Stomach (tissue), 19 donors: ENCODE measurements at places on chromosomes 4 and X. TPM values are rescaled to one million over a fixed set of nuclear protein-coding genes. Genes with fewer than 3 reads are reported as not detected.
A peak's percentile ranks its signal among the peaks of the same experiment; 100 is the strongest.

DNA sequence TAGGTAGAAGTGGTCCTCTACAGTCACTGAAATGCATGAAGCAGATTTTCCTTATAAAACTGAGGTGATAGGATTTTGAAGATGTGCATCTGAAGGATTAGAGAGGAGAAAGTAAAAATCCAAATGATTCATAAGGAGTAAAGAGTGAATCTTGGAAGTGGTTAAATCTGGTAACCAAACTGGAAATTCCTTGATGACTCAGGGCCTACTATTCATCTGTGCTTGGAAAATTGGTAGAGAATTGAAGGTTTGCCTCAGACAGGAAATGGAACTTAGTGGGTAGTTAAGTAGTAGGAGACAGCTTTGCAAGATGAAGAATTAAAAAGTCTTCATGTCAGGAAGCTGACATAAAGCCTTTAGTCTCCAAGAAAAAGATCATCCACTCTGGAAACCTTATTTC is 368.9 kb upstream of the CTSO start:
- H3K36me3 ChIP-seq: no peaks in the 10 kb centered on the region
- H3K4me3 ChIP-seq: no peak overlapping the region
- no peak for DNase-seq
- H3K27ac ChIP-seq: no peak overlapping the region
- no peaks in the 10 kb centered on the region for H3K27me3 ChIP-seq
- no peaks in the 10 kb centered on the region for H3K4me1 ChIP-seq

- no peak overlapping the region for H3K27ac ChIP-seq
- H3K27me3 ChIP-seq: no peaks in the 10 kb centered on the region
- no peak overlapping the region for H3K4me3 ChIP-seq
- DNase-seq: peak; percentile 53
- no peaks in the 10 kb centered on the region for H3K36me3 ChIP-seq
Measured at GRCh38 chr4:30537456-30537855, 182.7 kb upstream of the PCDH7 start.

DNA sequence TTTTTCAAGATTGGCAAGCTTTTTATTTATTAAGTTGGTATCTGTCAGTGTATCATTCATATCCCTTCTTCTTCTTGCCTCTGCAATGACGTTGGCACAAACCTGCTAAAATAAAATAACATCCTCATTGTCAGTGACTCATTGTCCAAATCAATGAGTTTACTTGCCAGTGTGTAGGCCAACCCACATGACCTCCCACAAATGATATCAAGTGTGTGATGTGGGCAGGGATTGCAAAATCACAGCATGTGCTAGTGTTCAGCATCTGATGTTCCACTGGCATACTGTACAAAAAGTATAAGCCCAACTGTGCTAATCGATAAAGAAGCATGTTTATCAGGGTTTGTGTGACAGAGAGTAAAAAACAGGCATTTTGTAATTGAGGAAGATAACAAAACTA is 25.5 kb downstream of the GPAT3 start:
- no peaks in the 10 kb centered on the region for H3K36me3 ChIP-seq
- H3K27me3 ChIP-seq: no peaks in the 10 kb centered on the region
- H3K4me1 ChIP-seq: no peaks in the 10 kb centered on the region

DNA sequence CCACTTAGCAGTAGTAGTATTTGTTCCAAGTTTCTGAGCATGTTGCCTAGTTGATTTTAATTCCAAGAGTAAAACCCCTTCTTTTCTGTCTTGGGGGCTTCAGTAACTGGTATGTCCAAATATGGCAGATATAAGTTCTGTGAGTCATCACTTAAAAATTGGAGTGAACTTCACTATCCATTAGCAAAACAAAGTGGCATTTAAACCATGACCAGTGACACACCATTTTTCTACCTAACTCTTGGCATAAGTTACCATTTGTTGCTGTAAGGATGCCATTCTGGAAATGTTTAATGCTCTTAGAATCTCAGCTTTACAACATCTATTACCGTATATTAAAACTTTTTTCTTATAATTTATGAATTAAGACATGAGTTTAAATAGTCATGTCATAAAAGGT is 102.0 kb downstream of the CBR4 start:
- H3K27me3 ChIP-seq: no peaks in the 10 kb centered on the region
- H3K4me3 ChIP-seq: no peak overlapping the region
- peaks cover 79% of the 10 kb centered on the region for H3K36me3 ChIP-seq
- peak overlapping the region; percentile 56 for H3K27ac ChIP-seq
- no peaks in the 10 kb centered on the region for H3K4me1 ChIP-seq
- DNase-seq: no peak

- no peak for DNase-seq
- H3K27ac ChIP-seq: peak overlapping the region; percentile 36
- H3K4me1 ChIP-seq: peaks cover 25% of the 10 kb centered on the region
- H3K27me3 ChIP-seq: peaks cover 8% of the 10 kb centered on the region
- H3K36me3 ChIP-seq: no peaks in the 10 kb centered on the region
- H3K4me3 ChIP-seq: peak overlapping the region; percentile 55
Measured at GRCh38 chr4:1793940-1794808, 1.1 kb downstream of the FGFR3 start.

- DNase-seq: no peak
- H3K27ac ChIP-seq: no peak overlapping the region
- H3K4me3 ChIP-seq: no peak overlapping the region
- no peaks in the 10 kb centered on the region for H3K36me3 ChIP-seq
- no peaks in the 10 kb centered on the region for H3K27me3 ChIP-seq
Measured at GRCh38 chrX:29225670-29226069, 638.4 kb downstream of the IL1RAPL1 start.

GRCh38 chr4:101074326-101074725 is 273.0 kb downstream of the PPP3CA start:
- H3K27me3 ChIP-seq: no peaks in the 10 kb centered on the region
- no peak for DNase-seq
- no peak overlapping the region for H3K4me3 ChIP-seq
- H3K27ac ChIP-seq: no peak overlapping the region
- no peaks in the 10 kb centered on the region for H3K4me1 ChIP-seq

DNA sequence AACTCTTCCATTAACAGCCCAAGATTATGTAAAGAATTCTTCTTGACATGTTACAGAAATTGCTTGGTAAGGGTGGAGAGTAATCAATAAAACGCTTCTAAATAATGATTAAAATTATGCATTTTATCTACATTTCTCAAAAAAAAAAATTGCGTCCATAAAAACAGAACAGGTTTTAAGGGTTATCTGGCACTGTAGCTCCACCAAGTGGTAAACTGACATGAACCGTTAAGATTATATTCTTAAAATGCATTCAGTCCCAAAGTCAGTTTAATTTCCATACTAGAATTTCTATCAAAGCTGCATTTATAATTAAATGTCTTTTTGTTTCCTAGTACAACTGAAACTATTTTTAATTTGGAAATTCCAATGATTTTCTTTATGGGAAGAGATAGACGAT is 214.0 kb upstream of the UGT8 start:
- H3K4me3 ChIP-seq: no peak overlapping the region
- no peaks in the 10 kb centered on the region for H3K27me3 ChIP-seq
- no peaks in the 10 kb centered on the region for H3K4me1 ChIP-seq
- H3K27ac ChIP-seq: no peak overlapping the region
- no peak for DNase-seq
- H3K36me3 ChIP-seq: no peaks in the 10 kb centered on the region

Gene ITGB1BP2
- polyA plus RNA-seq: 3.7 TPM

Gene MYL5
- polyA plus RNA-seq: 42.7 TPM

Gene CCDC149
- polyA plus RNA-seq: 13.9 TPM

Gene MND1
- 5.9 TPM for polyA plus RNA-seq

Gene PDE6B
- 1.6 TPM for polyA plus RNA-seq

Gene TXLNG
- 4.6 TPM for polyA plus RNA-seq

Gene PFKFB1
- 0.25 TPM for polyA plus RNA-seq

Gene MAGEE1
- 0.62 TPM for polyA plus RNA-seq

Gene SPANXD
- polyA plus RNA-seq: not detected
